ENCODE measurements at places on chromosomes 5 and 9. TPM values are rescaled to one million over a fixed set of nuclear protein-coding genes. Genes with fewer than 3 reads are reported as not detected.
A peak's percentile ranks its signal among the peaks of the same experiment; 100 is the strongest.

- no peak for DNase-seq
These were observed 175.1 kb upstream of the OTULINL start for GRCh38 chr5:14406554-14406849.

GRCh38 chr9:133690081-133690561 lies 48.0 kb downstream of the SARDH start:
- DNase-seq = peak; percentile 52

DNA sequence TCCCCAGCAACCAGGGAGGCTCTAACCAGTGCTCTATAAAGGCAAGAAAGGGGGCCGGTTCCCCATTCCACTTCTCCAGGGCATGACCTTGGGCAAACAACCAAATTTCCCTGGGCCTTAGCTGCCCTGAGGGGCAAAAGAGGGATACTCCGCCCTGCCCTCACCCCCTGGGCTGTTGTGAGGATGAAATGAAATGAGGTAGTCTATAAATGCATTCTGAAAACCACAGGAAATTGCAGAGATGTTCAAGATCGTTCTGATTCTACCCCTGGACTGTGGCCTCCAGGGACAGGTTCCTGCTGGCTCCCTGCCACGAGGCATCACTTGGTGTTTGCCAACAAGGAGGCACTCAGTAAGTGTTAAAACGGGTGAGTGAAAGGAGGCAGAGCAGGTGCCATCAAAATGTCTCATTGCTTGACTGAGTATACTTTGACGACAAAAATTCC lies 5.7 kb downstream of the RAPGEF1 start:
- DNase-seq = no peak

The GPRIN1 gene
- total RNA-seq = 1.3 TPM

The PDLIM4 gene
- 17.4 TPM for total RNA-seq

The CARD6 gene
- total RNA-seq = 6.0 TPM

Measured in urinary bladder (tissue), 4 donors.